Left ventricle myocardium inferior (tissue), 1 donor: ENCODE measurements at places on chromosomes 2 and 18. TPM values are rescaled to one million over a fixed set of nuclear protein-coding genes. Genes with fewer than 3 reads are reported as not detected.

- no peak for DNase-seq
Measured at GRCh38 chr2:29519338-29519925, 402.0 kb downstream of the ALK start.

- no peak for DNase-seq
Measured at GRCh38 chr18:1917569-1917968, 653.7 kb downstream of the METTL4 start.

DNA sequence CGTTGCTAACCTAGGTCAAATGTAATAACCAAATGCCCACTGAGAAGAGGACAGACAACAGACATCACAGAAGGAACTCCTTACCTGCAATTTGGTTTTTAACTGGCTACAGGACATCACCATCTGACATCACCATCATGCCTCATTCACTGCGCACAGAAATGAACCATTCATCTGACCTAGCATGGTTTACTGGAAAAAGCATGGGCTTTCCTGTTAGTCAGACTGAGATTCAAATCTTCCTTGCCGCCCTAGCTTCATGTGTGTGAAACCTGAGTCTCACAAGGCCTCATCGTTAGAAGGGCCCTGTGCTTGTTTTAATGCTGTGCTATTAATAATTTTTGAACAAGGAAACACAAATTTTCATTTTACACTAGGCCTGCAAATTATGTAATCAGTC lies 1.1 kb upstream of the HIBCH start:
- no peak for DNase-seq

DNA sequence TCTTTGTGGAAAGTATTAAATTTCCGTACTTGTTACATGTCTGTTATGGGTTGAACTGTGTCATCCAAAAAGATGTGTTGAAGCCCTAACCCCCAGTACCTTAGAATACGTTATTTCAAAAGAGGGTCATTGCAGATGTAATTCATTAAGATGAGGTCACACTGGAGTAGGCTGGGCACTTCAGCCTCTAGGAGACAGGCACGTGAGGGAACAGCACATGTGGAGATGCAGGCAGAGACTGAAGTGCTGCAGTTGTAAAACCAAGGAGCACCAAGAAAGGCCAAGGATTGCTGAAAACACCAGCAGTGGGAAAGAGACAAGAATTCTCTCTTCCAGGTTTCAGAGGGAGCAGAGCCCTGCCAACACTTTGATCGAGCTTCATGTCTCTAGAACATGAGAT lies 4.6 kb upstream of the RHBDD1 start:
- DNase-seq = no peak

- DNase-seq = no peak
Measured at GRCh38 chr2:191213333-191213732, 31.9 kb upstream of the MYO1B start.

DNA sequence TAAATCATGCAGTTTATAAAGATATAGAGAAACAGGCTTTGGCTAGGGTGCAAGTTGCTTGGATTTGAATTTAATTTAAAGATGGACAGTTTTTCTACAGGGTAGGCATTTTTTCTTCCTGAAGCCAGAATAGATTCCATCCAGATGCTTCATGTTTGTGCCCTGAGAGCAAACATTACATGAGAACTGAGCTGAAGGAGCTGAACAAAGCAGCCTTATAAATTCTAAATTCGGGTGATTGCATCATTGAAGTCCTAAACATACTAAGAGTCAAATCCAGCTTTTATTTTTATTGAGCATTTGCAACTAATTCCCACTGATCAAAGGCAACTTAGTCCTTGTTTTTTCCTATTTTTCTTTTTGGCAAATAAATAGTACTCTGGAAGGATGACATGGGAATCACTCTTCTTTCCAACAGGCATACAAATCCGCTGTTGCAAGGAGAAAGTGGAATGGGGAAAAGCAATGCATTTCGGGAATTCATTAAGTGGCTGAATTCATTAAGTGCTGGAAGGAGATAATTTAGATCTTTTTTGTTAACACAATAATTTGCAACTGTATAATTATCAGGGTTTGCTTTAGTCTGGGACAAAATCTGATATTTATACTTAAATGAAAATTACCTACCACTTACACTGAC lies 828.0 kb downstream of the SLC4A3 start:
- no peak for DNase-seq

- DNase-seq = no peak
Measured at GRCh38 chr18:6917072-6917471, 187.6 kb downstream of the ARHGAP28 start.

DNA sequence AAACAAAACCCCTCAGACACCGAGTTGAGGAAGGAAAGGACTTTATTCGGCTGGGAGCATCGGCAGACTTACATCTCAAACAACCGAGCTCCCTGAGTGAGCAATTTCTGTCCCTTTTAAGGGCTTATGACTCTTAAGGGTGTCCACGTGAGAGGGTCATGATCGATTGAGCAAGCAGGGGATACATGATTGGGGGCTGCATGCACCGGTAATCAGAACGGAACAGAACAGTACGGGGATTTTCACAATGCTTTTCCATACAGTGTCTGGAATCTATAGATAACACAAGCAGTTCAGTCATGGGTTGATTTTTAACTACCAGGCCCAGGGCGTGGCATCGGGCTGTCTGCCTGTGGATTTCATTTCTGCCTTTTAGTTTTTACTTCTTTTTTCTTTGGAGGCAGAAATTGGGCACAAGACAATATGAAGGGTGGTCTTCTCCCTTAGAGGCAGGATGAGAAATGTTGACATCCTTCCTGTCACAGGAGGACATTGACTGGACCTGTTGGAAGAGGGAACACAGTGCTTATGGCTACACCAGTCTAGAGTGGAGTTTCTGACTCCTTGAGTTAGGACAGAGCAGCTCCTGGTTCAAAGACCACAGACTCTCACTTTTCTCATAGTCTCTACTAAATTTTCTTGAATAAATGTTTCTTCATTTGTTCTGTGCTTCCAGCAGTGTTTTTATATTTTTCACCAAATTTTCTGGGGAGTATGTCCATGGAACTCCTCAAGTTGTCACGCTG lies 35.8 kb downstream of the SPOPL start:
- no peak for DNase-seq

GRCh38 chr2:173394091-173394974 lies 39.7 kb downstream of the CDCA7 start:
- DNase-seq = no peak

DNA sequence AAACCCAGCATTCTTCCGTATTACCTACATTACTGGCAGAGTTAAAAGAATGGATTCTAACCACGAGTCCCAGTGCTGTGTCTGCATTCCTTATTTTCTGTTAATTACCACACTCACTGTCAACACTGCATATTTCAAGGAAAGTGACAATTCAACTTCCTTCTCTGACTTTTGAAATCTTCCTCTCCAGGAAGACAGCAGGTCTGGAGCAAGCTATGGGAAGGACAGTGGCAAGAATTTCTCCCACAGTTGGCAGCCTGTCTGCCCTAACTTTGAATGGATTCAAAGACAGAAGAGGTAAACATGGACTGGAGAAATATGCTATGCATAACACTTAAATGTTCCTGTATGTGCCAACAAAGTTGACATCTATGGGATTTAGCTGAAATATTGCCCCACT lies 700.5 kb upstream of the CHAC2 start:
- DNase-seq = no peak

GRCh38 chr2:38959938-38960608 lies 70.4 kb downstream of the ARHGEF33 start:
- DNase-seq = peak; percentile 81

DNA sequence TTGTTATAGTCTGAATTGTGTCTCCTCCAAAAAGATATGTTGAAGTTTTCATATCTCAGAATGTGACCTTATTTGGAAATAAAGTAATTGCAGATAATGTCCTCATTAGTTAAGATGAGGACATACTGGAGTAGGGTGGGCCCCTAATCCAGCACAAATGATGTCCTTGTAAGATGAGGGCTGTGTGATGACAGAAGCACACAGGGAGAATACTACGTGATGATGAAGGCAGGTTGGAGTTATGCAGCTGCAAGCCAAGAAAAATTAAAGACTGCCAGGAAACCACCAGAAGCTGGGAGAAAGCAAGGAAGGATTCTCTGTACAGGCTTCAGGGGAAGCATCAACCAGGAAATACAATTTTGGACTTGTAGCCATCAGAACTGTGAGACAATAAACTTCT lies 58.3 kb upstream of the PNPT1 start:
- DNase-seq = no peak

DNA sequence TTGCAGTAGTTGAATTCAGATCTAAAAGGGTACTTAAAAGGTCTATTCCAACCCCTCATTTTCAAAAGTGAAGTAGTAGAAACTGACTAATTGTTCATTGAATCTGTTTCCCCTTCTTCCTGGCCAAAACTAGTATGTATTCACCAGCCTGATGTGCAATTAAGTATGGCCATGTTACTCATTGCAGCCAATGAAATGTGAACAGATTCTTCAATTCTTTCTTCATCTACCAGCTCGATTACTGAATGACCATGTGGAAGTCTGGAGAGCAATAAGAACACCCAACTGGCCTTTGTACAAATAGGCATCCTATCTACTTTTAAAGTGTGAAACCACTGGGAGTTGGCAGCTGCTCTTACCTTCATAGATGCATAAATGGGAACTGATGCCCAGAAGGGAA lies 449.0 kb upstream of the ID2 start:
- DNase-seq = no peak

DNA sequence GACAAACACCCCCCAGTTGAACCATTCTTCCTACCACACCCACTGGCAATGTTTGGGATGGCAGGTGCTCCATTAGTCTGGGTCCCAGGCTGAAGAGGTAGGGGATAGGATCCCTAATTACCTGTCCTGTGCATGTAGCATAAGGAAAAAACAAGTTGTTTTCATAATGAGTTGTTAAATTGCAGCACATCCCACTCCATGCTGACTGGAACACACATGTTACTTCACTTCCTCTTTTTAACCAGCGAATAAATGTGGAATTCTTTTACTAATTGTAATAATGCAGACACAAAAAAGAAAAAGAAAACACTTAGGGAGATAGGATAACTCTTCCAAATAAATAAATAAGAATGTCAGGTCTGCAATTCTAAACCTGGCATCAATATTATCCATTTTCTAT lies 11.8 kb upstream of the CBLN2 start:
- DNase-seq = no peak

GRCh38 chr2:69641471-69641870 lies 2.1 kb downstream of the AAK1 start:
- DNase-seq = no peak

DNA sequence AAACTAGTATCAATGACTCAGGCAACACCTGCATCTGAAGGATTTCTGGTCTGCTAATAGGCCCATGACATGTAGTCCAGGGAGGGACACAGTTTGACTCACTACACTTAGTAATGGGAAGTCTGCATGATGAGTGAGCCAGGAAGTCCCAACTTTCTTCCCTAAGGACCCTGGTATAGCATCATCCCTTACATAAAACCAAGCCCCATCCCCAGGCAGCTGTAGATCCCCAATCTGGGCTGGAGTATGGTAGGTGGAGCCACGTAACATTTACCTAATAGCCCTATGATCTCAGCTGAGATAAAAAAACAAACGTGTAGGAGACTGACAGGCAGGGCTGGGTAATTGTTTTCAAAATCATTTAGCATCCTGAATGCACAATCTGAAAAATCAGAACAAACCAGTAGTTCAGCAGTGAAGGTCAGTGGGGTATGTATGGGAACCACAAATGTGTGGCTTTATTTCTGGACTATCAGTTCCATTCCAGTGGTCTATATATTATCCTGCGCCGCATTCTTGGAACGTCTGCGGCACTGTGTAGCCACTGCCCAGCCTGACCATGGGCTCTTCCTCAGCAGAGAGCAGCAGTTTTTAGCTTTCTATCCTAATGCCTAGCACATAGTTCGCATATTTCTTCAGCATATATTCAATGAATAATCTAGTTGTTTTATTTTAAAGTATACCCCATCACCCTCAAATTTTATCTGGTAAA lies 33.5 kb downstream of the EPB41L3 start:
- no peak for DNase-seq

DNA sequence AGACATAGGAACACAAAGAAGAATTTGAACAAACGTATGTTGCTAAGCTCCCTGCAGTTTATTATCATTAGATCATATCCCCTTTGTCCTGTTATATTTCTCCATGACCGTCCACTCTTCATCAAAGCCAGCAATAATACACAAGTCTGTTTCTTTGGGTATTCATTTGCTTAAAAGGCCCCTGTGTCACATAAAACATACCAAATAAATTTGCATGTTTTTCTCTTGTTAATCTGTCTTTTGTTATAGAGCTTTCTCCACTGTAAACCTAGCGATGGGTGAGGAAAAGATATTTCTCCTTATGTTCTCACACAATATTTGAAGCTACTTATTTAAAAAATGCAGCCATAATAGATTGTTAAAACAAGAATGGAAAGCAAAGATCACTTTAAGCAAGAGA lies 42.9 kb upstream of the REL start:
- no peak for DNase-seq

GRCh38 chr2:51028829-51029228 lies 3.1 kb downstream of the NRXN1 start:
- DNase-seq = no peak

DNA sequence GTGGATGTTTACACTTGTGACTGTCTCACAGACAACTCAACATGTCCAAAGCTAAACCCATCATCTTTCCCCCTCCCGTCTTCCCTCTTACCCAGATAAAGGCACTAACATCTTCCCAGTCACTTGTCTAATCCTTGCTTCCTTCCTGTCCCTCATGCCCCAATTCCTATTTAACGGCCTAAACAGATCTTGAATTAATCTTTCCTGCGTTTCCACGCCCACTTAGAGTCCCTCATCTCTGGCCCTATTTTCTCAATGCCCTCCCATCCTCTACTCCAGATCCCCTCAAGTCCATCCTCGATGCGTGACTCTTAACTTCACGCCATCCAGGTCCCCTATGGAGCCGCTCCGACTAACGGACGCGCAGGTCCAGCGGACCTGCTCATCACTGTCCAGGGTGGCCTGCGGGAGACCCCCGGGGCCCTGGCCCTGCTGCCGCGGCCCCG lies 682 bp upstream of the SCLY start:
- DNase-seq = no peak

GRCh38 chr18:39313992-39314391 lies 1748.4 kb upstream of the CELF4 start:
- no peak for DNase-seq

GRCh38 chr2:131034122-131035051 lies 58.9 kb downstream of the FAM168B start:
- no peak for DNase-seq

- no peak for DNase-seq
Measured at GRCh38 chr2:33617989-33618388, 18.9 kb upstream of the FAM98A start.

DNA sequence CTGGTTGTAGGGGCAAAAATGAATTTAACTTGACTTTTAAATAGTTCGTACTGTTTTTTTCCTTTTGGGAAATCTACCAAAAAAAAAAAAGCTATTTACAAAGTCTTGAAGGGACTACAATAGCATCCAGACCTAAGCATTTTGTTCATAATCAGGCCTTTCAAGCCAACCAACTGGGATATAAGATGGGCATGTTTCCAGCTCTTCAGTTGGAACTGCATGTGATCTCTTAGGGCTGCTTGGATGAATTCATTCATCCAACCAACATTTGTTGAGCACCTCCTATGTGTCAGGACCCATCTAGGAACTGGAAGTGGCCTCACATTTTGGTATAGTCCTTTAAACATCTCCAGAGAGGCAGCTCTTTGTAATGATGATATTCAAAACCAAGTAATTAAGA lies 98.6 kb downstream of the AAK1 start:
- no peak for DNase-seq

SPTBN1 gene
- total RNA-seq = 484 TPM

OTOS gene
- not detected for total RNA-seq

TACR1 gene
- total RNA-seq = 0.22 TPM

EFEMP1 gene
- total RNA-seq = 72.3 TPM

SOX11 gene
- 0.93 TPM for total RNA-seq

CTLA4 gene
- 0.11 TPM for total RNA-seq

GPR35 gene
- total RNA-seq = 1.3 TPM

CHRNA1 gene
- total RNA-seq = 0.33 TPM
